SJCRH30 (cell line): ENCODE measurements at places on chromosomes 6 and 20. TPM values are rescaled to one million over a fixed set of nuclear protein-coding genes. Genes with fewer than 3 reads are reported as not detected.

GRCh38 chr6:53359843-53360092 lies 11.0 kb upstream of the ELOVL5 start:
- DNase-seq, result no peak
- H3K4me3 ChIP-seq, result peak overlapping the region; percentile 81
- H3K4me1 ChIP-seq, result no peaks in the 10 kb centered on the region
- no peaks in the 10 kb centered on the region for H3K27me3 ChIP-seq
- H3K36me3 ChIP-seq, result no peaks in the 10 kb centered on the region
- H3K27ac ChIP-seq, result peak overlapping the region; percentile 85

- DNase-seq, result no peak
- no peak overlapping the region for H3K27ac ChIP-seq
- H3K27me3 ChIP-seq, result no peaks in the 10 kb centered on the region
- H3K36me3 ChIP-seq, result peaks cover 12% of the 10 kb centered on the region; the same call in 1 of the 2 replicates
- H3K4me1 ChIP-seq, result no peaks in the 10 kb centered on the region
Observed at GRCh38 chr6:108250240-108250866, 10.5 kb downstream of the SNX3 start.

- no peaks in the 10 kb centered on the region for H3K36me3 ChIP-seq
- DNase-seq, result no peak
- no peaks in the 10 kb centered on the region for H3K4me1 ChIP-seq
- no peak overlapping the region for H3K27ac ChIP-seq
Observed at GRCh38 chr20:24328901-24329300, 140.5 kb upstream of the SYNDIG1 start.

DNA sequence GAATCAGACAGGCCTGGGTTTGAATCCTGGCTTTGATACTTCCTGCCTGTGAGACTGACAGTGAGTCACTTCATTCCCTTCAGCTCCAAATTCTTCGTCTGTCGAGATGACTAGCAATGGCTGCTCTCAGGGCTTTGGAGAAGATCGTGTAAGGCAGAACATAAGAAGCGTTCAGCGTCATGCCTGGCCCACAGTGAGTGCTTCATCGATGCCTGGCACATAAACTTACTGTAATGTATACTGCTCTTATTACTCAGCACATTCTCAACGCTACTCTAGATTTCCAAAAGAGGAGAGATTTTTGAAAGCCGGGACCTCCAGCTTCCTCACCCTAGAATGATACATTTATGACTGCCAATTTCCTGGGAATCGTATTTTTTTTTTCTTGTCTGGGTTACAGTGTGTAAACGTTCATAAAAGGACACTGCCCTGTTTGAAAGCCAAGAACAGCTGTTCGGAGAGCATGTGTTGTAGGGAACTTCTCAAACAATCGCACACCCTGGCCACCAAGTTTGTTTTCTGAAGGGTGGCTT lies 16.2 kb upstream of the BCAS1 start:
- peaks cover 6% of the 10 kb centered on the region for H3K4me1 ChIP-seq
- DNase-seq, result peak; percentile 32
- H3K4me3 ChIP-seq, result peak overlapping the region; percentile 24

- H3K36me3 ChIP-seq, result no peaks in the 10 kb centered on the region
- H3K4me1 ChIP-seq, result no peaks in the 10 kb centered on the region; the same call in 1 of the 2 replicates
- H3K4me3 ChIP-seq, result no peak overlapping the region
Observed at GRCh38 chr6:158909938-158910337, 90.1 kb downstream of the RSPH3 start.

- no peak overlapping the region for H3K4me3 ChIP-seq
- H3K27ac ChIP-seq, result no peak overlapping the region
- no peaks in the 10 kb centered on the region for H3K36me3 ChIP-seq
- no peaks in the 10 kb centered on the region for H3K27me3 ChIP-seq
- peaks cover 1% of the 10 kb centered on the region; the same call in 1 of the 2 replicates for H3K4me1 ChIP-seq
- no peak for DNase-seq
Observed at GRCh38 chr6:130198483-130199035, 24.2 kb downstream of the SAMD3 start.

GRCh38 chr6:7445885-7446461 lies 56.4 kb downstream of the RIOK1 start:
- no peaks in the 10 kb centered on the region for H3K4me1 ChIP-seq
- H3K27me3 ChIP-seq, result no peaks in the 10 kb centered on the region
- H3K27ac ChIP-seq, result no peak overlapping the region

Gene CALHM4
- total RNA-seq, result not detected in 2 replicates

Gene RCAN2
- total RNA-seq, result 0.20 and 0.43 TPM in 2 replicates

Gene DDO
- total RNA-seq, result 0.14 and 0.43 TPM in 2 replicates

Gene OPRM1
- not detected in 2 replicates for total RNA-seq
